ENCODE measurements at places on chromosomes 6 and 20.

DNA sequence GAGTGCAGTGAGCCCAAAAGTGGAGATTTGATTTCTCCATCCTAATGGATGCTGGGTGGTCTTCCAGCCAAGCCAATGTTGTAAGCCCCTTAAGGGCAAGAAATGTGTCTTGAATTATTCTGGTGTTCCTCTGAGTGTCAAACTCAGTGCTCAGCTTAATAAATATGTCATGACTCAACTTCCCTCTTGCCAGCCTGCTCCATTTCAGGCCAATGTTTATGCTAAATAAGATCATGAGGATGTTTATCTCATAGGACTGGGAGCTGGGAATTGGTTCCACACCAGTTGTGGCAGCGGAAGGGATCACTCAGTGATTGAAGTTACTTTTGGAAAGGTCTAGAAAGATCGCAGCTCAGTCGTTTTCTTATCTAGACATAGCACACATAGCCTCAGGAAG lies 90.4 kb upstream of the ISM1 start:
- DNase-seq, result no peak

DNA sequence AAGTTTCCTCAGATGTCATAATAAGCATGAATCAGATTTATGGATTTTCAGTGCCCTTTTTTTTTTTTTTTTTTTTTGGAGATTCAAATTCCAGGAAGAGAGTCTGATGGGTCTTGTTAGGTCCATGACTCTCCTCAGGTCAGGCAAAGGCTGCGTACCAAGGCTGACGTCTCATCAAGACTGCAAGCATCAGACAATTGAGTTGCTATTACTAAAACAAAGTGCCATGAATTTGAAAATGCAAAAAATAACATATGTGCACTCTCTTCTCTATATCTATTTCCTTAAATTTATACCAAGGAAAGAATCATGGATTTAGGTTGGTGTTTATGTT lies 134.7 kb downstream of the FAM83B start:
- DNase-seq, result peak; percentile 59

DNA sequence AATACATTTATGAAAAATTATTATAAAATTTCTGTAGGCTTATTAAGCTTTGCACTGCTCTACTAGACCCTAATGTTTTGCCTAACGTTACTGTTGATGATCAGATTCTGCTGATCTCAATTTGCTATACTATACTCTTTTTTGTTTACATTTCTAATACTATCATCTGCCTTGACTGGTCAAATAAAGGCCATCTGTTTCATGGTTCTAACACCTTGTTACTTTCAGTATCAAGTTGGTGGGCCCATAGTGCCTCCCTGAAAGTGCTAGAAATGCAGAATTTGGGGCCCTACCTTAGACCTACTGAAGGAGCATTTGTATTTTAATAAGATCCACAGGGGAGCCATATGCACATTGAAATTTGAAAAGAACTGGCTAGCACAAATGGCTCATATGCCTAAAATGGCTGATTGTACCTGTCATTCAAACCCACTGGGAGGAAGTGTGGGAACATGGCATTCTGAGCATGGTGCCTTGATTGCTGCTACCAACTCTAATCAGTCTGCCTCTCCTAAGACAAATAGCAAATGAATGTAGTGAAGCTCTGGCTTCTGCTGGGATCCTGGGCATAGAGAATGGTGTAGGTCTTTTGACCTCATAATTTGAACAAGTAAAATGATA lies 199.1 kb upstream of the BTBD3 start:
- no peak for DNase-seq

DNA sequence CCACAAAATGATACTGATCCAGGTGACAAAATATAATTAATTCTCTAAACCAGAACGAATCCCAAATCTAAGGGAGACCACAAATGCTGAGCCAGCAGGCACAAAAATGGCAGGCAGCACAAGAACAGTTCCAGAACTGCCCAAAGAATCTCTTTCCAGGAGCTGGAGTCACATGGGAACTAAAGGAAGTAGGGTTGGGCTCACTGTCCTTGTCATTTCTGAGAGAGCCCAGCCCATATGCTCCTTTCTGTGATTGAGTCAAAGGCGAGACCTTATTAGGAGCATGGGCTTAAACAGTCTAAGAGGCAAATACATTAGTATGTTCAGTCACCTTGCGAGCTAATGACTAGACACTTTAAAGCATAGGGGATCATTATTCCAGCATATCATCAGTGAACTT lies 327.6 kb upstream of the ARID1B start:
- no peak for DNase-seq

DNA sequence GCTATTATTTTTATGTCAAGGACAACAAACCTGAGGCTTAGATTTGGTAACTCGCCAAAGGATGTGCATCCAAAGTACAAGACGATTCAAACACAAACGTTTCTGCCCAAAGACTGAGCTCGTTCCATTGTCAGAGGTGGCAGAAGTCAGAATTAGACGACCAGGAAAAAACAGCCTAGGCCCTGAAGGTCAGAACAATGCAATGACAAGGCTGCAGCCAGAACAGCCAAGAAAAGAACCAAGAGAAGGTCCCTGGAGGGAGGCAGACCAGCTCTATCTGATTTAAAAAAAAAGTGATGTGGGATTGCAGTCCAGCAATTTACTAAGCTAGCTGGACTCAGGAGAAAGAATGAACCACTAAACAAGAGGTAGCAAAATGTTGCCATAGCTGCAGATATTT lies 54.2 kb downstream of the NCOA7 start:
- no peak for DNase-seq

DNA sequence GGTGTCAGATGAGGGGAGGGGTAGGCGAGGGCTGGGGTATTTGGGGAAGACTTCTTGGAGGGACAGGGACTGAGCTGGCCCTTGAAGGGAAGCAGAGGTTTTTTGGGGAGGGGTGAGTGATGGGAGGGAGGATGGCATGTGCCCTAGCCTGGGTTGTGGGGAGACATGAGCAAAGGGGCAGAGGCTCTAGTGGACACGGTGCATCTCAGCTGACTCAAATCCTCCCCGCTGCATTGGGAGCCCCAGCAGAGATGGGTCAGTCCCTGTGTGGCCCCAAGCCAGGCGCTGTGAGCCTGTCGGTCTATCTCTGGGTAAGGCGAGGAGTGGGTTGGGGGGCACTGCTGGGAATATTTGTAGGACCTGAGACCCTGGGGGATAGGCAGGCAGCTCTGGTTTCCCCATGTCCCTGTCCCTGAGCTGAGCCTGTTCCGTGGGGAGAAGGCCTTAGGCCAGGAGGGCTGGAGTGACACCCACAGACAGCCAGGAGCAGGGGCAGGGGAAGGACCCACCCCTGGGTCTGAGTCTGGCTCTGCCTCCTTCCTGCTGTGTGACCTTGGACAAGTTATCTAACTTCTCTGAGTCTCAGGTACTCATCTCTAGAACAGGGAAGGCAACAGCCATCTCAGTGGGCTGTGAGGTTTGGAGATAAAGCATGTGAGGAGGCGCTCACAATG lies 36.0 kb downstream of the SPDEF start:
- DNase-seq, result no peak

GRCh38 chr20:34243377-34243776 lies 2.2 kb downstream of the ASIP start:
- DNase-seq, result no peak

DNA sequence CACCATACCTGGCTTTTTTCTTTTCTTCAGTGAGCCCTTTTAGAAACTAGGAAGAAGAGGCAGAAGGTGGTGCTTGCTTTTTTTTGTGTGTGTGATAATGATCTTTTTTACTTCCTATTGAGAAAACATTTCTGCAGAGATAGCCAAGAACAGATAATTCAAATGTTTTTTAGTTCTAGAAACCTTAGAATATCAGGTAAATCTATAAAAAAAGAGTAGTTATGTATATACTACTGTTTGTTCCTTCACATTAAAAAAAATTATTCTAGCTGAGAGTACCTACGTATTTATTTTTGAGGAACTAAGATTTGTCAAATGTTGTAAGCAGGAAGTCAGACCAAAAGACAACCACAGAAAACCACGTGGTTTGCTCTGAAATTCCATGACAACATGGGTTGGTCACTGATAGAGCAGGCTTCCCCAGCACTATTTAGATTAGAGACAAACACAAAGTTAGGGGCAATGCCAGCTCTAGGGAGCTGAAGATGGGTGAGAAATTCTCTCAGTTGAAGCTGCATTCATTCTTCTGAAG lies 12.8 kb downstream of the STK4 start:
- DNase-seq, result no peak

GRCh38 chr6:1715336-1715735 lies 105.6 kb downstream of the FOXC1 start:
- DNase-seq, result no peak

DNA sequence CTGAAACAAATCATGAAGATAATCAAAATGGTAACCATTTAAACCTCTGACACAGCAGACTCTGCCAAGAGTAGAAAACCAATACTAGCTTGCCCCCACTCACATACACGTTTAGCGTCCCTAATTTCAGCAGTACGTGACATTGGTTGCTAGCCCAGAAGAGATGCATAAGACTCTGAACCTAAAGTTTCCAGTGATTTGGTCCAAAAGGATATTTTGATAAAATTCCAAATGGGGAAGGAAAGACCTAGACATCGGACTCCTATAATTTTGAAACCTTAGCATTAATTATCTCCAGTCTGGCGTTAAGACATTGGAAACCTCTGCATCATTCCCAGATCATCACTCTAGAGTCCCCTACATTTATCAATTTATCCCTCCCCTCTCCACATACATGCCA lies 98.1 kb downstream of the GMDS start:
- DNase-seq, result no peak

- DNase-seq, result no peak
Measured at GRCh38 chr20:25014816-25015215, 22.3 kb upstream of the APMAP start.

DNA sequence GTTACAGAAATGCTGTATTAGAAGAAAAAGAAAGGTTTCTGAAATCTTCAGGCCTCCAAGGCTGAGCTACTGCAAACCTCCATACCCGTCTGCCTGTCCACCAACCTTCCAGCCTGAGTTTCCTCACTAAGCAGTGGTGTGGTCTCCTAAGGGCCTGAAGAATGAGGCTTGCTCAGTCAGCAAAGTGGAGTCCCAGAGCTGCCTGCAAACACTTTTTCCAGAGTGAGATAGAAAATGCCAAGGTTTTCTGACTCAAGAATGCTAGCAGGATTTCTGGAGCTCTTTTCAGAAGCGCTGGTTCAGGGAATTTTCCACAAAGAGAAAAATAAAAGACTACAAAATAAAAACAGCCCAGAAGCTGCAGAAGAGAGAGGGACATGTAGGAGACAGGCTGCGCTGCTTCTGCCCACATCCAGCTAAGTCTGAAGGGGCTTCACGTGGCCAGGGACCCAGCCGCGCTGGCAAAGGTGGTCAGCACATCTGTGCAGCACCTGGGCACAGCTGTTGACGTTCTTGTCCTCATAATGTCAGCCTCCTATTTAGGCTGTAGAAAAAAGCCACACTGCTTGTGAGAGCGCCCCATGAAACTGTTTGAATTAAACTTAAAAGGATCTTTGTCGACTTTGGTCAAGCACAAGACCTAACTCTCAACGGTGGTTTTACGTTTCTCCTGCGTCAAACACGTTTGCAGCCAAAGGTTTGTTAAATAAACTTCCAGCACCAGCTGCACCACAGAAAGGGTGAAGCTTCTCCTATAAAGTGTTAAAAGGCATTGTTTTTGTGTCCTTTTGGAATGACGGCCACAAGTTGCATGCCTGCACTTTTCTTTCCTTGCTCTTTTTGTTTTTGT lies 209.0 kb downstream of the THBS2 start:
- DNase-seq, result peak; percentile 59

DNA sequence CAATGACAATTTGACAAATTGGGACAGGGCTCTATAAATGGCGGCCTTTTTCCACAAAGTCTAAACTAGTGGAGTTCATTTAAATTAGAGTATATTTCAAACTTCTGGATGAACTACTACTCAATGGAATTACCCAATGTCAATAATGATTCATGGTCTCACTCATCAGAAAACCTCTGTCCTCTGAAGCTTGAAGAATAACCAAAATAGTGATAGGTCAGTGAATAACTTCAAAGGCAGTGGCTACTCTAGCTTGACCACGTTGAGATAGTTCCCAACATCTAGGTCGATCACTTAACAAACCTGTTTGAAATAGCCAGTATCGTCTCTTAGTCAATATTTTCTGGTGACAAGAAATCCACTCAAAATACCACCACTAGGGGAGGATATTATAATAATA lies 197.6 kb downstream of the HDGFL1 start:
- DNase-seq, result peak; percentile 53

DNA sequence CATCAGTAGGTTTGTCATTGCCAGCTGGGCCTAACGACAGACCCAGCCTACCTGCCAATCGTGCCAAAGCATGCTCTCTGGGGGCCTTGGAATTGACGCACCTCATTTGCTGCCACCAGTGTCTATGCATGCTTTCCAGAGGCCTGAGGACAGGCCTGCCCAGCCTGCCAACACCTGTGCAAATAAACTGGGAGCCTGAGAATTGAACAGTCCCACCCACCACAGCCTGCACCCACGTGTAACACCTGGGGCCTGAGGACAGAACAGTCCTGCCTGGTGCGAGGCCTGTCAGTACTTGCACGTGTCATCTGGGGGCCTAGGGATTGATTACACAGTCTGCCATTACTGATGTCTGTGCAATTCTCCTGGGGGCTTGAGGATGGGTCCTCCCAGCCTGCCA lies 6.2 kb upstream of the RNF217 start:
- DNase-seq, result no peak

DNA sequence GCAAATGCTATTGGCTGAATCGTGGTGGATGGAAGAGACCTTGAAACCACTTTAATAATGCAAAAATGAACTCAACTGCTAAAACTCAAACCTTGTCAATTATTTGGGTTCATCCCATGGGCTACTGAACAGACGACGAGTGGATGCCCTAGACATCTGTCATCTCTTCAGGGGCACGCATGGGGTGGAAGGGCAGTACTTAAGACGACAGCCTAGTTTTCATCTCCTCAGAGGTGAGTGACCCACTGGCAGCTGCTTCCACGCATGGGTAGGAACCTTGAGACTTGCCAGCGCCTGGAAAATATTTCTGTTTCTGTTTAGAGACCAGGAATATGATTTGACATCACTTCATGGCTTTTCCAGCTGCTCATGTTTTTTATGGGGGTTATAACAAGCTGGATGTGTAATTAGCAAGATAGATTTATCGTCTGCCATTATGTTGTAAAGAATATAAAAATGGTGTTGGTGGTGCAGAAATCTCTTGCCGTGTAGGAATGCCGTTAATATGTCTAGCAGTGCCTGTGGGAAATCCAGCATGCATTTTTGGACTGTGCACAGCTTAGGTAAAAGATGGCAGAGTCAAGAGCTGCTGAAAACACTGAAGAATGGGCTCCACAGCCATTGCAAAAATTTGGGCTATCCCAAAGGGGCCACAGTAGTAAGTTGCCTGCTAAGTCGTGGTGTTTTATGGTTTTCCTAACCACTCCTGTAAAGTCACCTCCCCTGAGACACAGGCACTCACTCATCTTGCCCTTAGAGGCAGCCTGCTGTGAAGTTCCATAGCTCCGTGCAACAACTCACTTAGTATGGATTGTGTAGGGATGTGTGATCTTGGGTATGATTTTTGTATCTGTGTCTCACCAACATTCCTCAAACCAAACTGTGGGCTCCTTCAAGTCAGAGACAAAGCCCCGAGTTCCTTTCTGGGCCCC lies 203.3 kb downstream of the EYA2 start:
- no peak for DNase-seq

- no peak for DNase-seq
Measured at GRCh38 chr6:39193201-39193791, 36.0 kb downstream of the KCNK5 start.
